ENCODE measurements at places on chromosomes 6 and 20.

DNA sequence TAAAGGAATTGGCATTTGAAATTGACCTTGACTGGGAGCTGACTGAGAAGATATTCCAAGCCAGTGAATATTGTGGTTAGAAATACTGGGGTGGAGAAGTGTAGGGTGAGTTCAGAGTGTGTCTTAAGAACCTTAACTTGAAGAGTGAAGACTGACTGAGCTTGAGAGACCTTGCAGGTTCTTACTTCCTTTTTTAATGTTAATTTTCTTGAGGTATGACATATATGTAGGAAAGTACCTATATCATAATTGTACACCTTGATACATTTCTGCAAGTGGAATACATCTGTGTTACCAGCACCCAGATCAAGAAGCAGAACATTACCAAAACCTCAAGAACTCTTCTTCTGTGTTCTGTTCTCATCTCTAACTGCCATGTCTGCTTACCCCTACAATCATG lies 11.0 kb downstream of the DHX35 start:
- no peak for DNase-seq

GRCh38 chr6:37208793-37209192 lies 38.8 kb downstream of the PIM1 start:
- DNase-seq = no peak

DNA sequence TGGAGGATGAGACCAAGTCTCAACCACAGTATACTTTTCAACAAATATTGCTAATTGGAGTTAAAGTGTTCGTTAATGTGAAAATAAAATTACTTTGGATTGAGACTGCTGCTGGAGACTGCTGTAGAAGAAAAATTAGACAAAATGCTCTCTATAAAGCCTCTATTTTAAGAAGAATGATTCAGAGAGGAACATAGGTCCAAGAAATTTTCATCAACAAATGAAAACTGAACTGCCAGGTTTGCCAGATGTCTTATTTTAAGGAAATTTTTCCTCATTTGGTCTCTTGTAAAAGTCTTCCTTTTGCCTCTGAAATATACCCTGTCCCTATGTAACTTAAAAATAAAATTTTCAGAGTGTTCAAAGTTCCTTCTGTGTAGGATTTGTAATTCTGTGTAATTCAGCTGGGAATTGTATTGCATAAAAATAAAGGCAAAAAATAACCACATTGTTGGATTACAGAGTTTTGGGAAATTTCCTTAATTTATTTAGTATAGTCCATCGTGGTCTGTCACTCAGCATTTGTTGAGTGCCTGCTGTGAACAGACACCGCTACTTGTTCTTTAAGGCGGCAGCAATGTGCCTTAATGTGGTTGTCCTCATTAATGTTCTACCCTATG lies 27.4 kb downstream of the ANKS1A start:
- DNase-seq = no peak

GRCh38 chr6:9412951-9413559 lies 977.7 kb upstream of the SLC35B3 start:
- DNase-seq = no peak

GRCh38 chr6:113953346-113953745 lies 17.6 kb downstream of the HDAC2 start:
- no peak for DNase-seq

DNA sequence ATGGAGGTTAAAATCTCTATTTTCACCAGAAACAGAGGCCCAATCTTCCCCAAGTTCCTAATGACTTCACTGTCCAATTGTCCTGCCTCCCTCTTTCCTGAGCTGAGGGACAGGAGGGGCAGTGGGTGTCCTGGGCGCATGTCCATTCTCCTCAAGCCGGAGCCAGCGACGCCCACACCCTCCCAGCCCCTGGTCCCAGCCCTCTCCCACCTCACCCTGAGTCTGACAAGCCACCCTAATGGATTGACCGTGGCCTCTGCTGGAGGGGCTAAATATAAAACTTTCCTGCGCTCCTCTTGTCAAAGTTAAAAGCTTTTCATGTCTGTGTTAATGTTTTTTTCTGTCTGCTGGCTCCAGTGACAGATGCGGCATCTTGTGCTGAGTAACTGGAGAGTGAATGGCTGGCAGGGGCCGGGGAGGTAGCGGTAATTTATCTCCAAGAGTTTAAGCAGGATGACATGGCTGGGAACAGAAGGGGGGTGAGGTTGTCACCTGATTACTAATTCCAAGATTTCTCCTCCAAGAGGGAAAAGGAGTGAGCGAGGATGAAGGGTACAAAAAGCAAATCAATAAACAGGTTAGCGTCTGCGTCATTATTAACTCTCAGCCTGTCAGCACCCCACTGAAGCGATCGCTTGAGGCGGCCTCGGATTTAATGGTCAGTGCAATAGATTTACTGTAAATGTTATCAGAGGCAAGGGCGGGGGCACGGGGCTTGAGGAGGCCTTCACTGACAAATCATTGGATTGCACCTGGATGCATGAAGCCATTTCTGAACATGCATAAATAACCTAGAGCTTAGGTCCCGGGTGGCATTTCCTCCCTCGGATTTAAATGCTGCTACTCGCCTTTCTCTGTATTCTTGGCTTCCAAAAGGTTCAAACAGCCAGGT lies 118.1 kb upstream of the MAFB start:
- DNase-seq = no peak

DNA sequence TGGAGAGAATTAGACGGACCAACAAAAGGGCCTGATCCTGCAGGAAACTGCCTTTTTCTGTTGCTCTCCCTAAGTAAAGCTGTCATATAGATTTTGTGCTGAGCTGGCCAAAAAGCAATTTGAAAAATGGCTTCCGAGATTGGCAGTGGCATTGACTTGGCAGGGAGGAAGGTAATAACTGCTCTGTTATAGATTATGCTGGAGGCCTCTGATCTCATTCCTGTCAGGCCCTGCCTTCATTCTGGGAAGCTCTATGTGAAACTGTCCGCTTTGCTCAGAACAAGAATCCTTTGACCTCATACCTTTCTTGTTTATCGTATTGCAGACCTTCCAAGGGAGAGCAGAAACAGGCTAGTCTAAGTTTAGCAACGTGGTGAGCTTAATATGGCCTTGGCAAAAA lies 234.4 kb downstream of the PHACTR1 start:
- no peak for DNase-seq

GRCh38 chr6:16533721-16534136 lies 227.5 kb downstream of the ATXN1 start:
- DNase-seq = no peak

GRCh38 chr6:74222768-74223333 lies 526.8 kb downstream of the CD109 start:
- DNase-seq = no peak

- no peak for DNase-seq
Observed at GRCh38 chr6:118240878-118241528, 307.1 kb upstream of the PLN start.

DNA sequence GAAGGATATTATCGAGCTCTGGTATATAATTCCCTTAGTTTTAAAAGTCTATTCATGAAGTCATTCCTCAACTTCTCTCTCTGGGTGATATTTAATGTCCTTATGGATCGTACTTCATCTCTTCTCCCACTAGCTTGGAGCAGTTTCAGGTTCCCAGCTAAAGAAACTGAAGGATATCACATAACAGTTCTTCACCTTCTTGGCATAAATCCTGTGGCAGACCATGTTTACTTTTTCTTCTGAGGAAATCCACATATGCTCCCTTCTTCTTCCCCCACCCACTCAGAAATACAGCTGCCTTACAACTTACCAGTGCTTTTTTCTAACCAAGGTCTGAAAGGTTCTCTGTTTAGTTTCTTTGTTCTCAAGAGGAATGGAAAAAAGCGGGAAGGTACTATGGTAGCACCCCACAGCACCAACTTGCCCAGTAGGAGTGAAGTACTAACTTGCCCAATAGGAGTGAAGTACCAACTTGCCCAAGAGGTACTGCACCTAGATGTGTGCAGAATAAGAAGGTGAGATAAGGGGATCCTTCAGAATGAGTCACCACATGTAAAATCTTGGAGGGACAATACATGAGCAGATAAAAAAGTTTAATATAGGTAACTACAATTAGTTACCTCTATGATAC lies 53.1 kb downstream of the TSPYL4 start:
- DNase-seq = no peak

DNA sequence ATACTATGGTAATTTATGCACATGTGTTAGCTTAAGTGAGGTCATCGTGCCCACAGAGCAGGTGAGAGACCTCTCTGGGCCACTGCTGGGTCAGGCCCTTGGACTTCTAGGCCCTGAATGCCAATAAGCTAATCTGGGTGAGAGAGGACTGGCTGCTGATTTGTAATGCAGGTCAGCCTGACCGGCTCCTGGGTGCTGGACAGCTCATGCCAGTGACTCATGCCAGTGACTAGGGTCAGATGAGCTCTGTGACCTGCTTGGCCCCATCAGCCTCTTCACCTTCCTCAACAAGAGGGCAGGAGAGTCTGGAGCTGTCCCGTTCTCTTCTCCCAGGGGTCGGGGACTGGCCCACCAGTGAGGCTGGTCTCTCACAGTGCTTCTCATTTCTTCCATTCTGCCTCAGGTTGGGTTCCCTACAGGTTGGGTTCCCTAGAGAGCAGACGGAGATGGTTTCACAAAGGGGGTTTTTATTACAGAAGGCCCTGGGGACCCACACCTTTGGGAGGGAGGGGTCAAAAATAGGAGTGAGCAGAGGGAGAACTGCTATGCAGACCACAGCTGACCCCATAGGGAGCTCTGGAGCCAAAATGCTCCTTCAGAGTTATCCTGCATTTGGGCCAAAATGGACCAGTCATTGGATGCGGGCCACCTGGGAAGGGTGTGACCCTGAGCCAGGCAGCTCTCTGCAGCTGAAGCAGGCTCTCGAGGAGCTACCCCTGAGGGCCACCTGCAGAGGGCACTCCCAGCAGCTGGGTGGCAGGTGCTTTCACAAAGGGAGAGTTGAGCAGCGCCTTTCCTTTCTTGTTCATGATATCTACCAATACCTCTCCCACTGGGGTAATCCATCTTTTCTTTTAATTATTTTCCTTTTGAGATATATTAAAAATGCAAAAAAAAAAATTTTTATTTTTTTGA lies 2.2 kb upstream of the OXT start:
- no peak for DNase-seq

DNA sequence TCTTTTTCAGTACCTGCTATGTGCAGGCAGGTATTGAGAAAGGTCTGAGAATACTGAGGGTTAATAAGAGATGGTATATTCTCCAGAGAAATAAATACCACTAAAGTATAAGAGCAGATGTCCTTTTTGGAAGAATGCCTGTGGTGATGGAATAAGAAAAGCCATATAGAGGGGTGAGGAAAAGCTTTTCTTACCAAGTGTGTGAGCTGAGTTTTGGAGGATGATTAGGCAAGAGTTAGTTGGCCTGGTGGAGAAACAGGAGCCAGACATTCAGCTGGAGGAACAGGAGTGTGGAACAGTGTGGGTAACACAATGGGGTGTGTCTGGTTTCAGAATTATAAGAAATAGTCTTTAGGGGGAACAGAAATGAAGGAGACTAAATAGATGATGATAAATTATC lies 19.9 kb downstream of the ZNF451 start:
- DNase-seq = no peak

DNA sequence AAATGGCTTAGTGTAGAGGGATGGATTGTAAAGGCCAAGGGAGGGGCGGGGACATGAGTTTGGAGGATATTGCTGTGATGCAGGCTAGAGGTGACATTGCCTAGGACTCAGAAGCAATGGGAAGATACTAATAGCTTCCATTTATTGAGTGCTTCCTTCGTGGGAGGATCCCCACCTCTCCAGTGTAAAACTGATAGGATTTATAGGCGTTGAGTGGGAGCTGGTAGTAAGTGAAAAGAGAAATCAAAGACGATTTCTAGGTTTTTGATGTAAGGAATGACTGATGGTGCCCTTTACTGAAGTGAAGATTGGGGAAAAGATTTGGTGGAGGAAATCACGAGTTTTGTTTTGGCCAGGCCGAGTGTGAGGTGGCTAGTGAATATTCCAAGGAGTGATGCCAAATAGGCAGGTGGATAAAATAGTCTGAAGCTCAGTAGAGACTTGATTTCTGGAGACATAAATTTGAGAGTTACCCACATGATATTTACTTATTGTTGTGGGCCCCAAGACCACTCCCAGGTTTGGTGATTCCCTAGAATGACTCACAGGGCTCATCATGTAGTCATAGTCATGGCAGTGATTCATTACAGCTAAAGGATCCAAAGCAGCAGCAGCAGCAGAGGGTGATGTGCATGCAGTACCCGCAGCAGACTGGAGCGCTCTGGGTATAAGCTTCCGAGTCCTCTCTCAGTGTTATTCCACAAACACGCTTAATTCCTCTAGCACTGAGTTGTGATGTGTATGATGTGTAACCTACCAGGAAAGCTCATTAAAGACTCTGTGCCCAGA lies 10.2 kb downstream of the RPRD1B start:
- DNase-seq = no peak

- DNase-seq = no peak
Observed at GRCh38 chr20:10218536-10219451, at the start of gene SNAP25. TSS of gene SNAP25 (plus strand) at chr20:10218830. CDS start at chr20:10275492, 56,662 bp downstream.
